ENCODE measurements at places on chromosomes 2 and 18.
A peak's percentile ranks its signal among the peaks of the same experiment; 100 is the strongest.

- no peak for DNase-seq
Measured at GRCh38 chr18:26650310-26651268, 102.2 kb upstream of the KCTD1 start.

DNA sequence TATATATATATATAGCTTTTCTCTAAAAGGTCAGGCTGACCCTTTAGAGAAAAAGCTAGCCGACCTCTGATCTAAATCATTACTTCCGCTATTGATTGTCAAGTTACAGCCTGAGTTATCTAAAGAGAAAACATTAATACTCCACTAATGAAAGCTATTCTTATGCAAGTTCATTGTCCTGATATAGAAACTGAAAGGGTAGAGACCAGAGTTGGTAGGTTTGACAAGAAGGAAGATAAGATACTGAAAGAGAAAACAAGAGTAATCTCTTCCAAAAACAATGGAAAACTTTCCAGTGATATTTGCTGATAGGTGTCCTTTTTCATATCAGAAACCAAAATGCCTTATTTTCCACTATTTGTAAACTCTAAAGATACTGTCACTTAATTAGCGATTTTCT is 62.8 kb upstream of the SLC39A10 start:
- no peak for DNase-seq

DNA sequence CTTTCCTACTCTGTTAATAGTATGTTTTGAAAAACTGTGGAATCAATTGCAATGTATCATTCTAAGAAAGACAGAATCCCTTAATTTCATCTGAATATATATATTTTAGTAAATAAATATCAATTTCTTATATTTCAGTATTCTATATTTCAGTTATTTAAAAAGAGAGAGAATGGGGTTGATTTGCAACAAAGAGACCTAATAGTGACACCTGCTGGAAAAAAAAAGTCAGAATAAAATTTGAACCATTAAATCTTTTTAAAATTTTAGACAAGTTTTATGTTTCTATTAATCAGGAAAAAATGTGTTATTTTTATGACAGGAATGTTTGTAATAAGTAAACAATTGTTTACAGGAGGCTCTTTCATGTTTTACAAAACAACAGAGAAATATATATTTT is 20.7 kb upstream of the CCNT2 start:
- peak; percentile 28 for DNase-seq

DNA sequence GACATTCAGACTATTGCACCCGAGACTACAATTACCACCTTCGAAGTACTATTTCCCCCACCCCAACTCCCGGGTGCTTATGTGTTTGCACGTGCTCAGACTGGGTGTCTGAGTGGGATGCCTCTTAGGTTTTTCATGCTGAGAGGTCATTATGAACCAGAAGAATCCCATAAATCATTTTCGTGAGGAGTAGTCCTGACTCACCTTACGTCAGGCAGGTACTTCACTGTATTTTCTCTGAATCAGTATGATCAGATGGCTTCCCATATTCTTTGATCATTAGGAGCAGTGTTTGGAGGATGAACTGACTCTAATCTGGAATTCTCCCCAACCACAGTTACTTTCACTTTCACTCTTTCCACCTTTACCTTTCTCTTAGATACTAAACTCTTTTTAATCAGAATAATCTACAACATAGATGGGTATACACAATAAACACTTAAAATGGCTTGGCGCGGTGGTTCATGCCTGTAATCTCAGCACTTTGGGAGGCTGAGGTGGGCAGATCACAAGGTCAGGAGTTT is 38.4 kb upstream of the STAT4 start:
- DNase-seq, result peak; percentile 80

DNA sequence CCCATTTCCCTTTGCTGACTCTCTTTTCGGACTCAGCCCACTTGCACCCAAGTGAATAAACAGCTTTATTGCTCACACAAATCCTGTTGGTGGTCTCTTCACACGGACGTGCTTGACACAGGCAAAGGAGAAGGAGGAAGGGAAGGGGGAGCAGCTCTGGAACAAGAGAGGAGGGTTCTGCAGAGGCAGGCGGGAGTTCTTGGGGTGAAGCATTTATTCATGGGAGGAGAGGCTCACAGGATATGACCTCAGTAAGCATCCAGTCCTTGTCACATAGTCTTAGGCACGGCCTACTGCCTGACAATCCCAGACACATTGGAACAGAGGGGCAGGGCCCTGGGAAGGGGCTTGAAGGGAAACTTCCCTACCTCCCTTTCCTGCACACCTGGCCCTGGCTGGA is 171.7 kb upstream of the HS6ST1 start:
- no peak for DNase-seq

DNA sequence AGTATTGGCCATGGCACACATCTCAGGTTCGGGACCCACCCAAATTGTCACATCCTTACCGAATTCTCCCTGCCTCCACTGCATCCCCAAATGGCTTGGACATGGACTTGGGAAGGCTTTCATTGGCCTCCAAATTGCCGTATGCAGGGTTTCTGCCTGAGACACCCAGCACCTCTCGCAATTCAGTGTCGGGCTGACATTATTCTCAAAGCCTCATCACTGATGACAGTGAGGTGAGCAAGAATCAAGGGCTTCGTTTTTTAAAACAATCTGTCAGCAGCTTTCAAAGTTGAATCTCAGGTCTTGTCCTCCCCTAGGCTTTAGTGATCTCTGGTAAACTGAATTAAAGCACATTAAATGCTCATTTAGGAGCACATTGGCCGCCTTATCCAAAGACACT is 29.5 kb upstream of the TGFA start:
- DNase-seq, result no peak

DNA sequence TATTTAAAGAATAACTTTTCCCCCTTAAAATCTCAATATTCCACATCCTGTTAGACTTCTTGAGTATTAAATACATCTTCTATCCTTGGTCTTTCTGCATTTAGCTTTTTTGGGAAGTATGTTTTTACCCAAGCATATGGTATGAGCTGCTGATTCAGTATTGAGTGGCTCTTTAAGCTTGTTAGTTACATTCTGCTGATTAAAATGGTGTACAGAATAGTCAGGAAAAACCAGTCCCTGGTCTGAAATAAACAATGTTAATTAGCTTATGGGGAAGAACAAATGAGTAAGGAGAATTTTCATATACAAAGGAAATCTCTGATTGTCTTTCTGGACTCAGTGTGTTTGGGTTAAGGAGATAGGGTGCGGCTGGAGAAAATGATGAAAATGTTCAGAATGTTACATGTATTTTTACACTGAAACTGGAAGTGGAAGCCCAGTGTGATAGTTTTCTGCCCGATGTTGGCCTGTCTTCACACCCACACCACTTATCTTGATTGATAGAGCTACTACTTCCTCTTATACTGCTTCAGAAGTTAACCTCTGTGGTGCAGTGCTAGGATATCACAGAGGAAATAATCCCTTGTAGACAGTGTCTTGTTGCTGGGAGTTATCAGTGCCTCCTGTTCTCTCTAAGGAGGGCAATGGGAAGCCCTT is 84.0 kb downstream of the MSH2 start:
- peak; percentile 25 for DNase-seq

DNA sequence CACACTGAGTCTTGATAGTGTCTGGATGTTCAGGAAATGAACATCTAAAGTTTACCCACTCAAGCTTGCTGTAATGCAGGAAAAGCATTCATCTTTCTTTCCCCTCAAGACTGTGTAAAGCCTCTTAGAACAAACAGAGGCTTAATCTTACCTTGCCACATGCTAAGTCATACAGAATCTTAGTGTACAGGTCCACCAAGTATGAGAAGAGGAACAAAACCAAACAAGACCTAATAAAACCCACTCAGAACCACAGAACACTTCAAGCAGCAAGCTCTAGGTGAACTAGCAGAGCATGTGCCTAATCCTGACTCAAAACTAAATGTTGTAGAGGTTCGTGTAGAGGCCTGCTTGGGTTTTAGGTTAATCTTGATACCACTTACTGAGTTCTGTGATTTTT is 97.6 kb downstream of the SPTBN1 start:
- DNase-seq, result no peak

DNA sequence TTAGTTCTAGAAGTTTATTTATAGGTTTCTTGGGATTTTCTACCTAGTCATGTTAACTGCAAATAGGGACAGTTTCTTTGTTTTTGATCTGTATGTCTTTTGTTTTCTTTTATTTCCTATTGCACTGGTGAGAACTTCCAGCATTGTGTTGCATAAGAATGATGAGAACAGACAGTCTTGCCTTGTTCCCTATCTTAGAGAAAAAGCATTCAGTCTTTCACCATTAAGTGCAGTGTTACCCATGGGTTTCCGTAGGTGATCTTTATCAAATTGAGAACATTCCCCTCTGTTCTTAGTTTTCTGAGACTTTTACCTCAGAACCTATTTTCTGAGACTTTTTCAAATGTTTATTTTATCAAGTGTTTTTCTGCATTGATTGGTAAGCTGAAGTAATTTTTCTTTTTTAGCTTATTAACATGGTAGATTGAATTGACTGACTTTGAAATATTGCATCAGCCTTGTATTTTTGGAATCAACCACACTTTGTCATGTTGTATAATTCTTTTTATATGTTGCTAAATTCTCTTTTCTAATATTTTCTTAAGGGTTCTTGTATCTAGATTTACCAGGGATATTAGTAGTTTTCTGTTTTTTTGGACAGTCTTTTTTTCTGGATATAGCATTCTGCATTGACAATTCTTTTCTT is 17.2 kb downstream of the MFSD6 start:
- no peak for DNase-seq

DNA sequence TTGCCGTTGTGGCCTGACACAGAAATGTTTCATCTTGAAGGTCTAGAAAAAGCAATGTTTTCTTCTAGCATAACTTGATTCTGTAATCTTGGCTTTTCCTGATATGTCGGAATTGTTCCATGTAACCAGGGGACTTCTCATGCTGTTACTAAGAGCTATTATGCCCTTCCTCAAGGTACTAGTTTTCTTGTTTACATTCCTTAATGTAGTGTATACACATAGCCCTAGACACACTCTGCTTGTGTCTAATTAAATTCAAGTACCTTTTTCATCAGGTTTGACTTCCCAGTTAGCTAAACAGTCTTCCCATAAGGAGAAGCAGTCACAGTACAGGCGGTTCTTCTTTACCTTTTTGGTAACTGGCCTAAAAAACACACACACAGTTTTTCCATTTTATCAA is 122.8 kb upstream of the MSH6 start:
- DNase-seq, result no peak

- DNase-seq, result no peak
Measured at GRCh38 chr2:117631152-117631945, 183.1 kb upstream of the DDX18 start.

DNA sequence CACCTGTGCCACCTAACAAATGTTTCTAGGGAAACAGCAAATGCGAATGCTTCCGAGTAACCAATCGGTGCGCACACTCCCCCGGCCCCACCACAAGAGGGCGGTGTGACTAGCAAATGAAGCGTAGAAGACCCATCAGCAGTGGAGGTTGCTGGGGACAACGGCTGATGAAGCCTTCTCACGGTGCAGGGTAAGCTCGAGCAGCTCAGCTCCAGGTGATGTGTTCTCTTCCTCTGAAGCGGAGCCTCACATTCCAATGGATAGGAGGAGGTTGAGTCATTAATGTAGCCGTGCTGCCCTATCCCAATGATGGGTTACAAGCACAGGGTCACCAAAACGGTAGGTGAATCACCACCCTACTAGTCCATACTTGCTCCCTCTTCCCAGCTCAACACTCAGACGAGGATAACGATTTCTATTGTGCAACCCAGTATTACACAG is 127.6 kb upstream of the TWIST2 start:
- DNase-seq, result no peak

DNA sequence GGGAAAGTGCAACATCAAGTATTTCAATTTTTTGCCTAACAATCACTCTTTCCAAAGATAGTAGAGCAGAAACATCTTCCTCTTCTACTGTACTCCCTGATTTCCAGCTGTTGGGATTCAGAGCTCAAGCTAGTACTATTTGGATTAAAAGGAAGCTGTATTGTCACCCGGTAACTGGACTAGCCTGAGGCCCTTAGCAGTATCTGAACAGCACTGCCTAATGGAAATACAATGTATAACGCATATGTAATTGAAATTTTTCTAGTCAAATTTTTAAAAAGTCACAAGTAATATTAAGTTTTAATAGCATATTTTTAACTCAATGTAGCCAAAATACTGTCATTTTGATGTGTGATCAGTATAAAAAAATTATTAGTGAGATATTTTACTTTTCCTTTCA is 86.2 kb downstream of the COX7A2L start:
- no peak for DNase-seq

DNA sequence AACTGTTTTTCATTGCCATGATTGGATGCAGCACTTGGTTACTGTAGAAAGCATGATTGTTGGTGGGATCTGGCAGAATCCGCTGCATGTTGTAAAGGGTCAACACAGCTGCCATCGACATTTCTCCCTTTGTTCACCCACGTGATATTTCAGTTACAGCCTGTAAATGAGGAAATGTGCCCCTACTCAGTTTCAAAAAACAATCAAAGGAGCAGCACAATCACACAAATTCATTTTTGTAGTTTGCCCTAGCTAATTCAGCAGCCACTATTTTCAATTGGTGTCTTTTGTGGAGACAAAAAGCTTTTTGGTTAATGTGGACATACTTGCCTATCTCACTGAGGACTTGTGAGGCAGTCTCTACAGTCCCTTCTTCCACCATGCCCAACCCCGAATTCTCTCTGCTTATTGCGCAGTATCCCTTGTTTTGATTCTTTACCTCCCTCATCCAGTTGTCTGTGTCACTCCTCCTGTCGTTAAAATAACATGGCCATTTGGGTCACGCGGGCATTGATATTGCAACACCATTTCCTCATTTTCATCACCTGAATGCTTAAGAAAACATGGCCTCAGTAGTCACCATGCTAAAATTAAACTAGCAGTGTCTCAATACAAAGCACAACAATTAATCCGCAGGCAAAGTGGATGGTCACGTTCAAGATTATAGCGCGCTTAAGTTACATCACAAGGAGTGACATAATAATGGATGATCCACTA is 6.4 kb upstream of the PROC start:
- DNase-seq, result no peak

GRCh38 chr18:59988098-59988706 is 88.4 kb downstream of the PMAIP1 start:
- DNase-seq, result peak; percentile 70

DNA sequence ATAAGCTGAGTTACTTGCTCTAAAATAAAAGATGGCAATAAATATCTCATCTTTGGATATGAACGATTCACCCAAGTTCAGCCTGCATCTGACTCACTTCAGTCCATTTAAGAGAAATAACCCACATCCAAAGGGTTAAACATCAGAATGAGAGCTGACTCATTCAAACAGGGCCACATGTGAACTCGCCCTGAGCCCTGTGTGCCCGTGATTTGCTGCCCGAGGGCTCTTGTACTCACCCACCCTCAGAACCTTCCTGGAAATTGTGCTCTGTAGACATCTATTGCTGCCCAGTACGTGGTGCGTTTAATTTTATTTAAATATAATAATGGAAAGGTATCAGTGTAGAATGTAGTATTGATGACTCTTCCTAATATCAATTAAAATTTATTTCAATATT is 66.9 kb upstream of the RBM44 start:
- peak; percentile 55 for DNase-seq

All from NCI-H510A treated with DMSO at 0.1 percent for 48 hours (cell line).